ENCODE measurements at places on chromosomes 6 and 20.

GRCh38 chr6:141165002-141165665 is 967.6 kb upstream of the GJE1 start:
- no peak for DNase-seq
- H3K4me3 ChIP-seq, result no peak overlapping the region
- no peak overlapping the region for H3K27ac ChIP-seq
- no peaks in the 10 kb centered on the region for H3K27me3 ChIP-seq
- no peaks in the 10 kb centered on the region for H3K4me1 ChIP-seq

DNA sequence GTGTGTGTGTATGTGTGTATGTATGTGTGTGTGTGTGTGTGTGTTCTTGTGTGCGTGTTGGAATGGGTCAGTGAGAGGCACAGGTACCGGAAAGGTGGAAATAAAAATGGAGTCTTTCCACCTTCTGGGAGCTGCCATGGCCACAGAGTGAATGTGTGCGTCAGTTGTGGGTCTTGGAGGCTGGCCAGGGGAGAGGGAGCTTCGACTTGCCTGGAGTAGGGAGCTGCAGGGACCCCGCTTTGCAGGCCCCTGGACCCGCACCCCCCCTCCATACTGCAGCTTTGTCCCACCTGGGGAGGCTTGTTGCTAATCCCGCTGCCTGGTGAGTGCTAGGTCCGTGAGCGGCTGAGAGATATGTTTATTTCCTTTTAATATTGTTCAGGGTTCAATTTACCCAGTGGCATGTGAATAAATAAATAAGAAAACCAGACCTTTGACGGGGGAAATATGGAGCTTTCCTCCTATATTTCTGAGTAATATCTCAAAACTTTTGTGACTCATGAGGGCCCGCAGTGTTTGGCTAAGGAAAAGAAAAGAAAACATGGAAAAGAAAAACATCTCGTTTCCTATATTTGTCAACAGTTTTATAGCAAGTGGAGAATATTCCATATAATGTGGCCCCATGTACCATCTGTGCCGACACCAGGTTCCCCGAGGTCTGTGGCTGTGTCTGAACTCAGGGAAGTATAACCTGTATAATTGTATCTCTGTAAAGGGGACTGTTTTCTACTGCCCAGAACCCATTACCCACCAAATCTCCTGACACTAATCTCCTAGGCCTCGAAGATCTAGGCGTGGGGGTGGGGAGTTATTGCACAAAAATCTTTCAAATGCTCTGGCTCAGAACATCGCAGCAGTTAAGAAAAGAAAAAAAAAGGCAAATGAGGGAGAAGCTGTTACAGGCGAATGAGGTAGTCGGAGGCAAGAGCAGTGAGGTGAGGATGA is 24.6 kb upstream of the CCDC167 start:
- H3K27ac ChIP-seq, result no peak overlapping the region
- no peaks in the 10 kb centered on the region for H3K36me3 ChIP-seq
- H3K27me3 ChIP-seq, result peaks cover 1% of the 10 kb centered on the region
- H3K4me1 ChIP-seq, result peaks cover 1% of the 10 kb centered on the region
- DNase-seq, result no peak

GRCh38 chr6:163926642-163927041 is 512.1 kb downstream of the QKI start:
- no peaks in the 10 kb centered on the region for H3K4me1 ChIP-seq
- DNase-seq, result no peak
- H3K4me3 ChIP-seq, result no peak overlapping the region
- H3K36me3 ChIP-seq, result no peaks in the 10 kb centered on the region
- H3K27me3 ChIP-seq, result no peaks in the 10 kb centered on the region

DNA sequence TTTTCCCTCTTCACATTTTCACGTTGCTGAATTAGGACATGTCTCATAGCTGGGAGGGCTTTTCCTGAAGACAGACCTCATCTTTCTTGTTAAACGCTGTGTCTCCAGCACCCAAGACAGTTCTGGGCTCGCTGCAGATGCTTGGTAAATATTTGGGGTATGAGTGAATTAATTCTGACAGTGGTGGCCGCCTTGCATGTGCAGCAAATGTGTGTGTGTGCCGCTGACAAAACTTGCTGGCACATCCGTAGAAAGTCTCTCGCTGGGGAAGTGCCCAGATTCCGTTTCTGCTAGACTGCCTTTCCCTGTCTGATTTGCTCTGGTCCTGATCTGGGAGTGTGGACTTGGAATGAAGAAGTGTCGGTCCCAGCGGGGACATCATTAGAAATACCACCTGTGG is 48.2 kb upstream of the ZNFX1 start:
- H3K4me3 ChIP-seq, result no peak overlapping the region
- DNase-seq, result no peak
- H3K36me3 ChIP-seq, result no peaks in the 10 kb centered on the region

GRCh38 chr6:13383328-13384163 is 55.2 kb upstream of the TBC1D7 start:
- H3K27ac ChIP-seq, result no peak overlapping the region
- DNase-seq, result no peak
- H3K4me1 ChIP-seq, result peaks cover 1% of the 10 kb centered on the region

- H3K27me3 ChIP-seq, result no peaks in the 10 kb centered on the region
- no peak for DNase-seq
- no peaks in the 10 kb centered on the region for H3K36me3 ChIP-seq
- H3K27ac ChIP-seq, result no peak overlapping the region
- no peaks in the 10 kb centered on the region for H3K4me1 ChIP-seq
These were observed 212.3 kb upstream of the CDYL start for GRCh38 chr6:4563877-4564276.

DNA sequence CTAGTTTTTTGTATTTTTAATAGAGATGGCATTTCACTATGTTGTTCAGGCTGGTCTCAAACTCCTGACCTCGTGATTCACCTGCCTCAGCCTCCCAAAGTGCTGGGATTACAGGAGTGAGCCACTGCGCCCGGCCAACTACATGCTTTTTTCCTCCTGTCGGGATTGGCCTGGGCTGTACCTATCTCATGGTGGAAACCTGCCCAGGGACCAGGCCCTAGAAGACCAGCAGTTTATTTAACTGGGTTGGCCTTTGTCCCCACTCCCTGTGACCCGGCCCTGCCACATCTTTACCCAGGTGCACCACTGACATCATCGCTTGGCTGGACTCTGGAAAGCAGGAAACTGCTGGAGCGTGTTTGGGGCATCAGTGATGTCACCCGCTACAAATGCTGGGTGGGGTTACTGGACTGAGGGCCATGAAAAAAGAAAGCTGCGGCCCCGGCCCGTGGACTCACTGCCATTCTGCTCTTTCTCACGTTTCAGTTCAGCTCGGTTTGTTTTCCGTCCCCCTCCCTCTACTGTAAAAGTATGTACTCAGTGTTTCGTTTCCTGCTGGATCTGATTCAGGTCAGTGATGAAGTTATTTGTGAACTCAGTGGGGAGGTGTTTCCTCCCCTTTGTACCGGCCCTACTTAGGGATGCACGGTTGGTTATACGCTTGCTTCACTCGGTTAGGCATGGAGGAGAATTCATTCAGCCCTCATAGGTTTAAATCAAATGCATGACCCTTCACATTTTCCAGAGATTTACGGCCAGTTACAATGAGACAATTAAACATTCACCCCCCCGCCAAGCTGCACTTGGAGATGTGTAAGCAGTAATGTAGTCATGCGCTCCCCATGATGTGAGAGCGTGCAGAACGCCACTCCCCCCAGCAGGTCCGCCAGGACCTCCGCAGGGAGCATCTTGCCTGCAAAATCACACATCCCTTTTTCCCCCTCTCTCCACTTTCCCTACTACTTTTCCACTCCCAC is 179.3 kb downstream of the MTHFD1L start:
- H3K36me3 ChIP-seq, result no peaks in the 10 kb centered on the region
- no peak overlapping the region for H3K4me3 ChIP-seq
- no peak overlapping the region for H3K27ac ChIP-seq
- H3K4me1 ChIP-seq, result peaks cover 3% of the 10 kb centered on the region
- DNase-seq, result no peak

GRCh38 chr6:99110029-99110428 is 162.3 kb upstream of the FBXL4 start:
- H3K36me3 ChIP-seq, result no peaks in the 10 kb centered on the region
- no peak for DNase-seq
- H3K4me3 ChIP-seq, result no peak overlapping the region
- no peak overlapping the region for H3K27ac ChIP-seq
- H3K4me1 ChIP-seq, result no peaks in the 10 kb centered on the region

Data from iPS DF 6.9 (cell line).